ENCODE measurements at places on chromosomes 1 and 21. TPM values are rescaled to one million over a fixed set of nuclear protein-coding genes. Genes with fewer than 3 reads are reported as not detected.

SLAMF8 gene
- polyA plus RNA-seq = 2.7 TPM

KCNJ9 gene
- polyA plus RNA-seq = 0.03 TPM

PLA2G2A gene
- polyA plus RNA-seq = 1,598 TPM

REN gene
- 0.12 TPM for polyA plus RNA-seq

LINGO4 gene
- not detected for polyA plus RNA-seq

LRIF1 gene
- polyA plus RNA-seq = 3.0 TPM

EPS8L3 gene
- polyA plus RNA-seq = 0.16 TPM

LIPI gene
- not detected for polyA plus RNA-seq

ATAD3C gene
- polyA plus RNA-seq = 0.34 TPM

PRDX6 gene
- 892 TPM for polyA plus RNA-seq

FNDC10 gene
- 2.2 TPM for polyA plus RNA-seq

RGS8 gene
- polyA plus RNA-seq = 0.03 TPM

SPATA17 gene
- polyA plus RNA-seq = 0.21 TPM

LEMD1 gene
- polyA plus RNA-seq = not detected

LCA5L gene
- 0.81 TPM for polyA plus RNA-seq

CDKN2C gene
- polyA plus RNA-seq = 138 TPM

NDUFS5 gene
- polyA plus RNA-seq = 625 TPM

CLCA1 gene
- not detected for polyA plus RNA-seq

MAN1C1 gene
- polyA plus RNA-seq = 12.4 TPM

NR0B2 gene
- not detected for polyA plus RNA-seq

FNDC5 gene
- 0.59 TPM for polyA plus RNA-seq

TNFSF4 gene
- polyA plus RNA-seq = 1.2 TPM

ZNF678 gene
- 0.79 TPM for polyA plus RNA-seq

CFAP45 gene
- polyA plus RNA-seq = 1.1 TPM

ODR4 gene
- polyA plus RNA-seq = 10.3 TPM

CHI3L1 gene
- polyA plus RNA-seq = 12.6 TPM

FCRL5 gene
- polyA plus RNA-seq = 0.15 TPM

KLHL20 gene
- polyA plus RNA-seq = 16.2 TPM

OR2L8 gene
- not detected for polyA plus RNA-seq

TENT5C gene
- polyA plus RNA-seq = 8.2 TPM

EDEM3 gene
- polyA plus RNA-seq = 15.8 TPM

PLD5 gene
- polyA plus RNA-seq = 0.14 TPM

DENND2C gene
- 1.3 TPM for polyA plus RNA-seq

EIF4G3 gene
- polyA plus RNA-seq = 24.1 TPM

LPAR3 gene
- 0.11 TPM for polyA plus RNA-seq

TMEM269 gene
- not detected for polyA plus RNA-seq

PPIAL4G gene
- not detected for polyA plus RNA-seq

SPRR1A gene
- polyA plus RNA-seq = not detected

RAB3B gene
- 0.03 TPM for polyA plus RNA-seq

UBL4B gene
- 0.09 TPM for polyA plus RNA-seq

NBPF9 gene
- 11.8 TPM for polyA plus RNA-seq

All from adipose tissue (tissue), 3 donors.